ENCODE measurements at places on chromosomes 1 and 21.

DNA sequence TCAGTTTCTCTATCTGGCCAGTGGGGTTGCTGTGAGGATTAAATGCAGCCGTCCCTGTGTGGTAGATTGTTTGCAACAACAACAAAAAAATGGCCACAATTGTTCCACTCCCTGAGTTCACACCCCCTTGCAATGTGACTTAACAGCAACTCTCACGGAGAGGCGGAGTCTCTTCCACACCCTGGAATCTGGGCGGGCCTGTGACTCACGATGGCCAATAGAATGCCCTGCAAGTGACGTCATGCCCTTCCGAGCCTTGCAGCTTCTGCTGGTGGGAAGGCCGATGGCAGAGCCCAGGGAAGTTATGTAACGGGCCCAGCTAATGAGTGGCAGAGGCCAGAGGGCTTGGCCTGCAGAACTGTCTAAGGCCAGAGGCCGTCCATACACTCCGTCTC, 87.9 kb downstream of the RIPK4 start:
- peak; percentile 99 for DNase-seq

GRCh38 chr1:22861764-22862440, 110.8 kb downstream of the LACTBL1 start:
- DNase-seq, result peak; percentile 95

- DNase-seq, result no peak
Observed at GRCh38 chr1:221779771-221780170, 37.9 kb upstream of the DUSP10 start.

DNA sequence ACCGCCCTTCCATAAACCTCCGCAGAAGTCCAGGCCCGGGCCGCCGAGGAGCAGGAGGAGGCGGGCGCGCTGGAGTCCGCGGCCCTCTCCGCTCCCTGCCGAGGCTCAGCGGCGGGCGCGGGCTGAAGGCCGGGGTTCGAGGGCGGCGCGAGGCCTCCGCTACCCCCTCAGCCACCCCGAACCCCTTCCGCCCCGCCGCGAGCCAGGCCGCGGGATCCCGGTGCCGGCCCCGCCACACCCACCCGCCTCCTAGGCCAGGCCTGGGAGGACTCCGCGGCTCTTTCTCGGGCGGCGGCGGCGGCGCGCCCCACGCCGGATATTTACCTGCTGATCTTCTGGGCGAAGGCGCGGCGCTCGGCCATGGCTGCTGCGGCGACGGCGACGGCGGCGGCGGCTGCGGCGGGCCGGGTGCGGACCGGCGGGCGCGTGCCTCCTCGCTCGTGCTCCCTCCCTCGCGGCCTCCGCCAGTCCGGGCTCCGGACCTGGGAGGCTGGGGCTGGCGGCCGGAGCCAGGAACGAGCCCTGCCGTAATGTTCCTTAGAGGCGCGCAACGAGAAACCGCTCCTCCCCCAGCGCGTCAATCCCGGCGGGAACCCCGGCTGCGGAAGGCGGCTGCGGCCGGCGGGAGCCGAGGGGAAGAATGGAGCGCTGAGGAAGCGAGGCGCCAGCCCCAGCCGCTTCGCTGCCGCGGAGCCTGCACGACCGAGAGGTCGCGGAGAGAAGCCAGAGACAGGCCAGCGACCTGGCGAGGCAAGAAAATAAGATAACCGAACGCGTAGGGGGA, at the start of gene DOCK7:
TSS of gene DOCK7 (minus strand) at position 484 of the 784 bp plus-strand sequence. CDS start at position 362, 122 bp downstream.
- DNase-seq, result no peak

DNA sequence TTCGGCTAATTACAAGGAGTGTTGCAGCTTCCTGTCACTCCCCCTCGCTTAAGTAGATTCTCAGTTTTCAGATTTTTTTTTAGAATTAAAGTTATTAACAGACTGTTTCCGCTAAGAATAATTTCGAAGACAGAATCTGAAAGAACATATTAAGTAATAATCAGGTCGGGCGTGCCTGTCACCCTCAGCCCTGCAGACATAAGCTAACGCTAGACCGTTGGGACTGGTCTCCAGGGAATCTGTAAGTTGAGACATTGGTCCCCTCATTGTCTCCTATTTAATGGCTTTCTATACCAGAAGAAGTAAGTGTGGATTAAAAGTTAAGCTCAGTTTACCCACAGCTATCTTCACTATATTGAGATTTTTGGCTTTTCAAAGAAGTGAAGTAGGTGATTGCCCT, 14.5 kb downstream of the NMNAT1 start:
- no peak for DNase-seq

DNA sequence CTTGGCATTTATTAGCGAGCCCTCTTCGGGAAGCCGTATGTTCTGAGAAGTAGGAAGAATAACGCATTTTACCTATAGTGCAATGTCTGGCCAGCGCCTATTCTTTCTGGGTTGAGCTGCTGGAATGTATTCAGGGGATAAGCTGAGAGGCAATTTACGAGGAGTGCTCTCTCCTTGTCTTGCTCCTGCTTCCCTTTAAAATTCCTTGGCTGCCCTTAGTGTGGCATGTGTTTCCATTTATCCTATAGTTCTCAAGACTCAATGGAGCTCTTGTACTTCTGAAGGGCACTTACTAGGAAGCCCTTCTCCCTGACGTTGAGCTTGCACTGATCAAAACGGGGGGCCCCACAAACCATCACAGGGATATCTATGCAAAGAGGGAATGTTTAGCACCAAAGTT, 364.6 kb downstream of the DISC1 start:
- no peak for DNase-seq

- no peak for DNase-seq
Observed at GRCh38 chr1:220410611-220411010, 117.3 kb upstream of the MARK1 start.

- peak; percentile 90 for DNase-seq
Observed at GRCh38 chr1:22018583-22019559, 17.4 kb downstream of the CELA3A start.

DNA sequence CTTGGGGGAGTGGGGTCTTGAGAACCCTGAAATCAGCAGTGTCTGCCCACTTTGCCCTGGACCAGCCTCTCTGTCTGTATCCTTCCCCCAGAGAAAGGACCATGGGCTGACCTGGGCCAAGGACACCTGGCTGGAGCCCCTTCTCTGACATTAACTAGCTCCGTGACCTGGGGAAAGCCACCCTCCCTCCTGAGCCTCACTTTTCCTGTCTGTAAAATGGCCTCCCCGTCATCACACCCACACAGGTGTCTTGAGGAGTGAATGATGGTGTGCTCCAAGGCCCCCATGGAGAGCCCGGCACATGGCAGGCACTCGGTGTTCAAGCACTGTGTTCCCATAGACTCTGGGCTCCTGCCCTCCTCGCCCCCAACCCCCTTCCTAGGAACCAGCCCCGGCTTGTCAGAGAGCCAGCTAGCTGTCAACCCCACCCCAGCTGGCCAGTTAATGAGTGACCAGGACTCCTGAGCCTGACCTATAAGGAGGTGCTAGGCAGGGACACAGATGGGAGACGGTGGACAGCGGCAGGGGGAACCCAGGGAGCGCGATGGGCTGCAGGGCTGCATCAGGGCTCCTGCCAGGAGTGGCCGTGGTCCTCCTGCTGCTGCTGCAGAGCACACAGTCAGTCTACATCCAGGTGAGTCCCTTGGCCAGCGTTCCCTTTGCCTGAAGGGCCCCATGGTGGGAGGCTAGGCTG, at the start of gene GUCA2B:
TSS of gene GUCA2B (plus strand) at position 504 of the 694 bp plus-strand sequence. CDS start at position 545, 41 bp downstream.
- DNase-seq, result no peak

- peak; percentile 9 for DNase-seq
Observed at GRCh38 chr21:45611939-45612664, 31.4 kb upstream of the PCBP3 start.

GRCh38 chr1:44664730-44665370, 9.4 kb downstream of the TMEM53 start:
- DNase-seq, result no peak

DNA sequence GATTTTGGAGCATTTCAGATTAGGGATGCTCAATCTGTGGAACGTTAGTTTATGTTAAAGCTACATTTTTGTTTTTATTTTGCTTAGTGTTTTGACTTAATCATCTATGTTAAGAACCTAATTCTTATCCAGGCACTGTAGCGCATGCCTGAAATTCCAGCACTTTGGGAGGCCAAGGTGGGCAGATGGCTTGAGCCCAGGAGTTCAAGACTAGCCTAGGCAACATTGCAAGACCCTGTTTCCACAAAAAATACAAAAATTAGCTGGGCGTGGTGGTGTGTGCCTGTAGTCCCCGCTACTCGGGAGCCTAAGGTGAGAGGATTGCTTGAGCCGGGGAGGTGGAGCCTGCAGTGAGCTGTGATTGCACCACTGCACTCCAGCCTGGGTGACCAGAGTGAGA, 23.4 kb downstream of the FNBP1L start:
- DNase-seq, result no peak

- DNase-seq, result no peak
Observed at GRCh38 chr1:203311368-203312301, 6.3 kb downstream of the BTG2 start.

DNA sequence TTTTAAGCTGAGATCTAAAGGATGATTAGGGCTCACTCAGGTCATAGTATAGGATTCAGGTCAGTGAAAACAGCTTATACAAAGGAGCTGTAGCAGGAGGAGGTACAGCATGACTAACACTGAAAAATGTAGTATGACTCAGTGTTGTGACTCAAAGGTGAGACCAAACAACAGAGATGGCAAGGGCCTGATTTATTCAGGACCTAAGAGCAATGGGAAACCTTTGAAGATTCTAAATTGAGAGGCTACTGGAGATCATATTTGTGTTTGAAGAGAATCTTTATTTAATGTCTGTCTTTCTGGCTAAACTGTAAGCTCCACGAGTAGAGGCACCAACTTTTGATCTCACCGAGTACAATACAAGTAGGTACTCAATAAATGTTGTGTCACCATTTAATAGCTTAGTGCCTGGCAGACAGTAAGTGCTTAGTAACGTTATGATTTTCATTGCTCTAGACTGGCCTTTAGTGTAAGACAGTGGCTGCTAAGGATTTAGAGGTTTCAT, 43.5 kb downstream of the PRKAA2 start:
- DNase-seq, result peak; percentile 98

DNA sequence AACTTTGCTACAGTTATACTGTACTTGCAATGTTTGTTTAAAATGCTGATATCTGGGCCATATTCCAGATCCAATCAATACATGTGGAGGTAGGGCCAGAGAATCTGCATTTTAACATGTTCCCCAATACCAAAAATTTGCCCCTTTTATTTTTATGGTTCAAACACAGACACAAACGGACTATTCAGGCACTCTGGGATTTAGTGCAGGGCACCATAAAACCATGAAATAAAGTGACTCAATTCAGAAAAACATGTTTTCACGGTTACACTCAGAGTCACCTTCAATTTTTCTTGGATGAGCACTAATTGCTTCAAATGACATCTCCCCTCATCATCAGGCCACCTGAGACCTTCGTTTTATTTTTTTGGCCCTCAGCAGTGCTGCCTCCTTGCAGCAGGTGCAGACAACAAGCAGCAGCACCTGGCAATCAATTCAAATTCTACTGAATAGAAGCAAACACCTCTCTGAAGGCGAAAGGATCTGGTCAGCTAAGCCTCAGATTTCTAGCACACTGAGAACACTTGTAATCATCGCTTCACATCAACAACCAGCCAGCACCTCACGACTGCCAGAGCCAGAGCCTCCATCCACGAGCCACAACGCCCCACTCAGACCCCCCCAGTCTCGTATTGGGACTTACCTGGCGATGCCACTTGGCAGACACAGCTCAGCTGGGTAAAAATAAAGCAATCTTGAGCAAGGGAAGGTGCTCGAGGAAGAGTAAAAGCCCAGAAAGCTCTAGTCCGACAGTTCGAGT, 1.1 kb downstream of the ERO1B start:
- no peak for DNase-seq

- DNase-seq, result no peak
Observed at GRCh38 chr1:48540587-48540986, 68.6 kb upstream of the SPATA6 start.

DNA sequence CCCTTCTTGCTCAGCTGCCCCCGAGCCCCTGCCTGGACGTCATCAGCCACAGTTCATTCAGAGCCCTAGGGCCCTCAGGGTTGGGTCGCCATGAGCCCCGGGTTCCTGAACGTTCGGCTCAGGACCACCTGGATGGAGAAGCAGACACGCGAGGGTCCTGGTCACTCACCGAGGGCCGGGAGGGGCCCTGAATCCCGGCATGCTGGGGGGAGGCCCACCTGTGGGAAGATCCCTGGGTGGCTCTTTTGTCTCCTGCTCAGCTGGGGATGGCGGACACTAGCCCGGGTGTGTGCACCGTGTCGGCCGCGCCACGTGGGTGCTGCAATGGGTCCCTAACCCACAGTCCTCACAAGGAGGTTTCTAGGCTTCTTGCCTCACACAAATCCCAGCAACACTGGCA, 78.1 kb upstream of the TTC34 start:
- DNase-seq, result no peak

DNA sequence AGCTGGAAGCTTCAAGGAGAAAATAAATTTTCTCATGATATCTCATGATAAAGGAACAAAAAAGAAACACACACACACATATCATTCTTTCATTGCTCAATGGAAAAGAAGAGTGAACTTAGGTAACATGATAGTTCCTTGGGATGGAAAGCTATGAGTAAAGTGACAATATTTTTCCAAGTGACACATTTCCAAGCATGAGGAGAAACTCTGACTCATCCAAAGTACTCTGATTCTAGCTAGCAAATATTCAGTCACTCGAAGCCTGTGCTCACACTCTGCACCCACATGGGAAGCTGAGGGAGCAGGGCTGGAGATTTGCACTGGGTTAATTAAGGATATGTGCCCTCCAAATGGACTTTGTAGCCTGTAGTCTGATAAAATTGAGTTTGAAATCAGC, 222.4 kb downstream of the LRRC40 start:
- peak; percentile 40 for DNase-seq

GRCh38 chr21:41426676-41427404, 801 bp downstream of the MX1 start:
- no peak for DNase-seq

DNA sequence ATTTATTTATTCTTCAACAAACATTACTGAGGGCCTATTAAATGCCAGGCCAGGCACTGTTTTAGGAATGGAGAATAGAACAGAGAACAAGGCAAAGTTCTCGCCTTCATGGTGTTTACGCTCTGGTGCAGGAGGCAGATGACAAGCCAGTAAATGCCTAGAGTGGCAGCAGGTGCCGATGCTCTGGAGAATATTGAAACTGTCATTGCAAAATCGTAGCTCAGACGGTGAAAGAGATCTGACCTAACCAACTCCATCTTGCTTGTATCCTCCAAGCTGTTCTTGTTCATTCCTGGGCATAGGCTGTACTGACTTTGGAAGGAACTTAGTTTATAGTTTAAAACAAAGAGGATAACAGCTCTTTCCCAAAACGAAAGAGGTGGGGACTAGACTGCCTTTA, 13.5 kb upstream of the ENO1 start:
- DNase-seq, result no peak

DNA sequence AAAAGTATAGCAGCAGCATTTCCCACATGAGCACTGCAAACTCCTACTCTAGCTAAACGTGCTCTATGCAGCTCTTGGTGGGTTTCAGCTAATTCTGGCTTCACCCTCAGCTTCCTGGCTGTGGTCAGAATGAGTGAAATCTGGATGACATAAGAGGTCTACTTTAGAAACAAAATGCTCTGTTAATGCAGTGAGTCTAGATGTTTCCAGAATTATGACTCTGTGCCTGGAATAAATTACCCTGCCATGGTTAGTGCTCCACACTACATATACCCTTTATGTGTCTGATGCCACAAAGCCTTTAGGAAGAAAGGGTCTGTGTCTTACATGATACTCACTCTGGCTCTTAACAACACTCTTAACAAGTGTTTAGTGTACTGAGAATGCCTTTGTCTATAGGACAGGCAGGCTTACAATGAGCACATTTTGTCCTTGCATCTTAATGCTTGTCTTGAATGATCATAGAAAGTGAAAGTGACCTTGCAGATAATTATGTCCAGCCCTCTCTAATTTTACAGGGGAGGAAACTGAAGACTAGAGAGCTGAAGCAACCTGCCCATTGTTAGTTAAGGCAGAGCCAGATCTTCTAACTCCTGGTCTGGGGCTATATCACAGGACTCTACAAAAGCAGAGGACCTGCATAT, 9.2 kb downstream of the S100A10 start:
- no peak for DNase-seq
